ENCODE measurements at places on chromosomes 6 and 20. TPM values are rescaled to one million over a fixed set of nuclear protein-coding genes. Genes with fewer than 3 reads are reported as not detected.

GRCh38 chr20:32804817-32805216 lies 14.9 kb upstream of the MAPRE1 start:
- DNase-seq: no peak

- no peak for DNase-seq
These were observed 171.1 kb downstream of the ADAT2 start for GRCh38 chr6:143279385-143279784.

DNA sequence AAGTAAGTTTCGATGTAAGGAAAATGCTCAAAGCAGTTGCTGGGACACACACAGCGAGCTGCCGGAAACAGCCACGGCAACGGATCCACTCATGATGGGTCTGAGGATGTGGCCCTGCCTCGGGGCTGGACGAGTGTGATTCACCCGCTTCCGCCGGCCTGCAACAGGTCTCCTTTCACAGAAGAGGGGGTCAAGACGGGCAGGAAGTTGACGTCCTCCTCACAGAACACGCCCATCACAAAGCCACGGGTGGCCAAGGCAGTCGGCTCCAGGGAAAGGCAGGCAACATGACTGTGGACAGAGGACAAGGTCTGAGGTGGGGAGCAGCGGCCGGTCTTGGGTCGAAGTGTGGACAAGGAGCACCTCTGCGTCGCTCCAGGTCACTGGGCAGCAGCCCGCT lies 29.9 kb upstream of the SMOC2 start:
- no peak for DNase-seq

DNA sequence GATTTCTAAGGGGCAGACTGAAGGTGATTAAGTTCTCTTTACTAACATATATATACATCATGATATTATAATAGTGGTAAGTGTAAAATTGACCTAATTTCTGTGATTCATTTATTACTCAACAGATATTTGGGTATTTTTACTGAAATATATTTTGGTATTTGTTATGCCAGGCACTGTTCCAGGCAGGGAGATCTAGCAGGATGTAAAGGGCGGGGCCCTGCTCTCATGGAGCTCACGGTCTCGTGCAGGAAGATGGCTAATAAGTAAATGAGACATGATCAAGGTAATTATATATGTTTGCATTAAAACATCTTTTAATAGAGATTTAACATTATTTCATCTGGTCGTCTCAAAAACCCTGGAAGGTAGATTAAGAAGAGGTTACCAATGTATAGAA lies 27.7 kb downstream of the FAM50B start:
- DNase-seq: no peak

- DNase-seq: peak; percentile 53
These were observed 143.9 kb downstream of the BCAS1 start for GRCh38 chr20:53926428-53927028.

- DNase-seq: no peak
These were observed 274.2 kb downstream of the CDKAL1 start for GRCh38 chr6:20808439-20808838.

- DNase-seq: no peak
These were observed 37.7 kb upstream of the B4GALT5 start for GRCh38 chr20:49751397-49751736.

GRCh38 chr6:168200571-168201134 lies 118.9 kb downstream of the DACT2 start:
- DNase-seq: no peak

GRCh38 chr20:38181207-38181801 lies 16.2 kb upstream of the TGM2 start:
- no peak for DNase-seq

DNA sequence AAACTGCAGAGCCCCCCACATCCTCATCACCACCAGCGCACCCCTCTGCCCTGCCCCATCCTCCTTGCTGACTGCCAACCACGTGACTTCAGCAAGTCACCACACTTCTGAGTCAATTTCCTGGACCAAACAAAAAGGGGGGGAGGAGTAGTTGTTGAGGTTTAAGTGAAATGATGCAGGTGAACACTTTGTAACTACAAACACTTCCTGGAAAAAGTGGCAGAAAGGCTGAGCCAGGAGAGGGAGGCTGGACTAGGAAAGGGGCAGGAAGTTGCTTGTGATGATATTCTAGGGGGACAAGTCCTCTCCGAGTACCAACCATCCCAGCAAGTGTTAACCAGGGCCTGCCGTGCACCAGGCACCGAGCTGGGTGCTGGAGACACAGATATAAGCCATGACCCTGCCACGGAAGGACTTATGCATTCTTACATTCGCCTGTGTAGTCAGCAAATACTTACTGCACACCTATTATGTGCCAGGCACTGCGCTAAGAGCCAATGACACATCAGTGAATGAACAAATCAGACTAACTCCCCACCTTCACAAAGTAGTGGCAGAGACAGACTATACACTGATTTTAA lies 67.3 kb downstream of the PREX1 start:
- peak; percentile 59 for DNase-seq

DNA sequence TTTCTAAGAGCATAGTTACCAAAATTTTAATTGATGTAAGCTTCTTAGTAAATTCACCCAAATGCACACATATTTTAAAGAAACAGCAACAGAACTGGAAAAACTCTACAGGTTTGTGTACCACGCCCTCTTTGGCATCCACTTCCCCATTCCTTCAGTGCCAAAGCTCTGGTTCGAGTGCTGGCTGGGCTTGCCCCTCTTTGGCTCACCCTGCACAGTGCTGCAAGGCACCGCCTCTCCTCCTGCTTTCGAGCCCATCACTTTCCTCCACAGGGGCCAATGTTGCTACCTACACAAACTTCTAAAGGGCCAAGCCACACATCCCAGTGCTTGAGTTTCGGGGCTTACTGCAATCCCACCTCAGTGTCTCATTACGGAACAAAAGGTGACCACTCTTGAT lies 9.6 kb downstream of the LRP11 start:
- DNase-seq: peak; percentile 80

DNA sequence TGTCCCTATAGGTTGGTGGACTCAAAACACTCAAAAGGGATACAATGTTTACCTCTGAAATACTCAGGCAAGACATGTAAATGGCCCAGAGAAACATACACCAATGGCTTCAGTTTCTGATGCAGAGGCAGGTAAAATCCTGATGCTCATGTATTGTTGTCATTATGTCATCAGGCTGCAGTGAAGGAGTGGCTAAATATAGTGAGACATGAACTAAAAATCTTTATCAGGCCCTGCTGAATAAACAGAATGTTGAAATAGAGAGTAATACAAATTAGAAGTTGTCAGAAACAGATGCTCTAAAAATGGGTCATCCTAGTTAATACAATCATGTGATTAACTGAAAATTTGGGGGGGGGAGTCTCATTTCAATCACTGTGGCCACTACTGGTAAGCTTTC lies 20.4 kb downstream of the PTPRK start:
- no peak for DNase-seq

DNA sequence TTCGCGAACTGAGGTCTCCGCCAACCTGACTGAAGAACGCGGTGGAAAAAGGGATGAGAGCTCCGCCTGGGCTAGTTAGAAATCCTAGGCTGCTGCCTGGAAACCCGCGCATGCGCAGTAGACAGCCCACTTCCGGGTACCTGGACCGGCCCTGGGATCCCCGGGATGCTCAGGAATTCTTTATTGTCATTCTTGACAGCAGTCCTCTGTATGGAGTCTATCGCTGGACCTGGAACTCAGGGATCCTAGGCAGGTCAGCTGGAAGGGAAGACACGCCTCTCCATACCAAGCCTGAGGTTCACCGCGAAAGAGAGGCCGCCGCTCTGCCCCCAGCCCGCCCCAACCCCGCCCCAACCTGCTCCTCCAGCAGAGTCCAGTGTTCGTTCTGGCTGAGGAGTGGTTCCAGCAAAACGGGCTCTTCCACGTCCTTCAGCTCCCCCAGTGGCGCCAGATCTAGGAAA lies 1379.2 kb upstream of the DEFB115 start:
- DNase-seq: no peak

GRCh38 chr6:142376800-142377496 lies 75.1 kb downstream of the ADGRG6 start:
- peak; percentile 63 for DNase-seq

- no peak for DNase-seq
These were observed 29.5 kb downstream of the BFSP1 start for GRCh38 chr20:17501701-17502100.

DNA sequence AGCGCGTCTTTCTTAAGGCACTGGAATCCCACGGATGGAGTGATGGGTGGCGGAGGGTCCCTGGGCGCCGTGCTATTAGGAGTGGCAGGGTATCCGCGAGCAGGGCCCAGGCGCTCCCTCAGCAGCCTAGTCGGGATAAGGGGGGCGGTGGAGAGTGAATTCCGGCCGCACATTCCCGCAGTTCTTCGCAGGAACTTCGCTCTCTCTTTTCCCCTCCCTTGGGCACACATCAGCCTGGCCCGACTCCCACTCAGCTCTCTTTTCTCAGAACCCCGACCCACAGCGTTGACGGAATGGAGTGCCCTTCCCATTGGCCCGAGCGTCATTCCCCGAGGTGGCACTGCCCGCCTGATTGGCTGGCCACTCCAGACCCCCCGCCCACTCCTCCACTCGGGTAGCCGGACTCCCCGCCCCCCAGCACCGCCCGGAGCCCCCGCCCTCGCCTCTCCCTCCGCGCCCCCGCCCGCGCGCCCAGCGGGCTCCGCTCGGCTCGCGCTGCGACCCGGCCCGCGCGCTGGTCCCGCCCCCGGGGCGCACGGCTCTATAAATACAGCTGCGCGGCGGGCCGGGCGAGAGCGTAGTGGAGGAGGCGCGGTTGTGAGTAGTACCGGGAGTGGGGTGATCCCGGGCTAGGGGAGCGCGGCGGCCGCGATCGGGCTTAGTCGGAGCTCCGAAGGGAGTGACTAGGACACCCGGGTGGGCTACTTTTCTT lies at the start of gene ID4:
Gene ID4, plus strand, starts transcription at position 572 of the 712 bp plus-strand sequence. CDS start 385 bp downstream, outside the sequence.
- peak; percentile 97 for DNase-seq

GRCh38 chr20:62825333-62825985 lies 8.6 kb downstream of the COL9A3 start:
- no peak for DNase-seq

- DNase-seq: no peak
These were observed 521 bp upstream of the LKAAEAR1 start for GRCh38 chr20:64084685-64085152.

DNA sequence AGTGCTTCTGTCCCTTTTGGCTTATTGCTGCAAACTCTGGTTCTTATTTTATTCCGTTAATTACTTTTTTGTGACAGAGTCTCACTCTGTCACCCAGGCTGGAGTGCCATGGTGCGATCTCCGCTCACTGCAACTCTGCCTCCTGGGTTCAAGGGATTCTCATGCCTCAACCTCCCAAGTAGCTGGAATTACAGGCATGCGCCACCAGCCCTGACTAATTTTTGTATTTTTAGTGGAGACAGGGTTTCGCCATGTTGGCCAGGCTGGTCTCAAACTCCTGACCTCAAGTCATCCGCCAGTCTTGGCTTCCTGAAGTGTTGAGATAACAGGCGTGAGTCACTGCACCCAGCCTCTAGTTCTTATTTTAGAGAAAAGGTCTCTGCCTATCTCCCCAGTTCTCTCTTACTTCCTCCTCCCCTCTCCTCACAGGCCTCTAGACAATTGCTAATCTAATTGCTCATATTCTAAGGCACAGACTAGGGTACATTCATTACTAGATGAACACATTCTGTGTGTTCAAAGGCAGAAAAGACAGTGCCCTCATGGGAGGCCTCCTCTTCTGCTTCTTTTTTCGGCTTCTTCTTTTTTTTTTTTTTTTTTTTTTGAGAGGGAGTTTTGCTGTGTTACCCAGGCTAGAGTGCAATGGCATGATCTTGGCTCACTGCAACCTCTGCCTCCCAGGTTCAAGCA lies 27.0 kb downstream of the EDEM2 start:
- DNase-seq: no peak

DNA sequence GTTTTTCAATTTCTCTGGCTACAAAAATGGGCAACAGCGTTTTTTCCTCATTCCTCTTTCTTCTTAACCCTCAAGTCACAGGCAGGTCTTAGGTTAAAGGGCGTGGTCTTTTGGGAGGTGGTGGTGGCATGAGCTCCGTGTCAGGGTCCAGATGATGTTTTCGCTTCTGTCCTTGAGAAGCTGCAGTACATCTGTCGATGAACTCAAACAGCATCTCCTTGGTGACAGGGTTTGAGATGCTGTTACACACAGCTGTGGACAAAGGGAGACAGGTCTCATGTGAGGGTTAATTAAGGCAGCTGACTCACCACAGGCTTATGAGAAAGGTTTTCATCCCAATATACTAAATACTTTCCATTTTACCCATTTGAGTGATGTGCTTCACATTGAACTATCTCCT lies 350.8 kb downstream of the RNGTT start:
- no peak for DNase-seq

DNA sequence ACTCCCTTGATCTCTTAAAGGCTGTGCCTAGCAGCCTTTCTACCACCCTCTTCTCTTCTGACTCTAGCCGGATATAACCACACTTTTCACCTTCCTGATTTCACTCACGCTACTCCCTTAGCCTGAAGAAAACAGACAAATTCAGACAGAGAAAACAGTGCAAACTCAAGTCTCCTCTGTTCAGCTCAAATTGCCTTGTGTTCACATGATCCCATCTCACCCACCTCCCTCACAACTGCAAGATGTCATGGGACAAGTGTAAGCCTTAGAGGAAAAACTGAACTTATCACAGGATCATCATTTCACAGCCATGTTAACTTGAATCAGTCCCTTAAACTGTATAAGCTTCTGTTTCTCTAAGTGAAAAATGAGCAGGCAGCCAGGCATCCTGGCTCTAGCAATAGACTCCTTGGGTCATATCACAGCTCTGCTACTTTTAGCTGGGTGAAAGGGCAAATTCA lies 66.5 kb upstream of the TENT5A start:
- DNase-seq: no peak

DNA sequence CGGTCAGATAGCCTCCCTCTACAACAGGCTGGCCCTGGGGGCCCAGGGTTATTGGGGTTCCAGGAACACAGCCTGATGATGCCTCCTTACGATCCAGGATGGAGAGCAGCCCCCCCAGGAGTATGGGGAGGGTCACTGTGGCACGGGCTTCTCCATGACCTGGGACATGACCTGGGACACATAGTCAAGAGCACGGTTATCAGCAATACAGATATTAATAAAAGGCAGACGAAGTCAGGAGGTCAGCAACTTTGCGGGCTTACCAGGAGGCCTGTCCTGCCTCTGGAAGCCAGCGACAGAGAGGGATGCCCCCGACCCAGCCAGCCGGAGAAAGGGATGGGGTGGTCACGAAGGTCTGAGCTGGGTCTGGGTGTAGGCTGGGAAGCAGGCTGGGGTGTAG lies 795 bp downstream of the MMP24OS start:
- no peak for DNase-seq

The GCNT2 gene
- total RNA-seq: 3.1 TPM

The PABPC1L gene
- 79.4 TPM for total RNA-seq

The C20orf204 gene
- total RNA-seq: 1.9 TPM

The PKIB gene
- total RNA-seq: 3.5 TPM

The MTFR2 gene
- total RNA-seq: 0.75 TPM

The OR2B6 gene
- total RNA-seq: not detected

The PAK5 gene
- 0.13 TPM for total RNA-seq

The KCNQ5 gene
- 1.8 TPM for total RNA-seq

The SYNDIG1 gene
- total RNA-seq: 4.6 TPM

The CFB gene
- 41.4 TPM for total RNA-seq

The PEX6 gene
- 23.0 TPM for total RNA-seq
